ENCODE measurements at places on chromosomes 7 and 10.

- no peak for DNase-seq
Measured at GRCh38 chr7:86790383-86790782, 146.7 kb downstream of the GRM3 start.

DNA sequence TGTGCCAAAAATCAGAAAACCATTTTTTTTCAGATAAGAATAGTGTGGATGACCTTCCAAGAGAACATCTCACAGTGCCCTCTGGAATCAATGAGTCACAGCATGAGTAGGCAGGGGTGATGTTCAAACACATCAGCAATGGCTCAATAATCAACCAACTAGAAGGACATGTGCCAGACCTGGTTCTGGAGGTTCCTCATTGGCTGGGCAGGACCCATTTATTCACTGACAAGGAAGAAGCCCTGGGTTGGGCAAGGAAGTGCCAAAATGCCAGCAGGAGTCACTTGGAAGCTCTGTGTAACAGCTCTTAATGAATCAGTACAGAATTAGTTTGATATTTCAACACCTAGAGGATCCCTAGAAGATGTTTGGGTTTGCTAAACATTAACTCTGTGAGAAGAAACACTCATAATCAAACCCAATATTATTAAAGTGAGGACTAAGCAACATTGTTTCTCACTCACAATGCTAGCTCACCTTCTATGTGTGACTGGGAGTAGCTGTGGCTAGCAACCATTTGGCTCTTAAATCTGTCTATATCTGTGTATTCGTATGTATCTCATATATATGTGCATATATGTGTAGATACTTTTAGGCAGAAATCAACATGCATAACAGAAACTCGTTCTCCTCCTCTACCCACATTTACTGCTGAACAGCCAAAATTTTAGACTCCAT lies 72.3 kb upstream of the APBB1IP start:
- DNase-seq, result no peak

- DNase-seq, result peak; percentile 38
Measured at GRCh38 chr10:119207713-119208552, 562 bp downstream of the GRK5 start.

GRCh38 chr10:114801411-114801813 lies 20.2 kb upstream of the FHIP2A start:
- no peak for DNase-seq

GRCh38 chr7:91050677-91051076 lies 213.6 kb upstream of the FZD1 start:
- no peak for DNase-seq

DNA sequence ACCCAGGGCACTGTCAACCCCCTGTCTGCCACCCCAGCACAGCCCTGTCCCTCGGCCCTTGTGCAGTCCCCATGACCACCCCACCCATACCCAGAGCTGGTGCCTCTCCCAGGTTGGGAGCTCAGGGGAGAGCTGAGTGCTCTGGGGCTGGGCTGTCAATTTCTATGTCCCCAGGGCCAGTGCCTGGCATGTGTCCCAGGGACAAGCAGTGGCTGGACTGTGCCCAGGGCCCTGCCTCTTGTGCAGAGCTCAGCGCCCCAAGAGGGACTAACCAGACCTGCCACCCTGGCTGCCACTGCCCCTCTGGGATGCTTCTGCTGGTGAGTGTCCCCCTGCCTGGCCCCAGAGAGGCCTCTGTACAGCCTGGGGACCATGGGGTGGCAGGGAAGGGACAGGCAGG lies 29.0 kb upstream of the ZNF862 start:
- DNase-seq, result no peak

- DNase-seq, result no peak
Measured at GRCh38 chr7:29488977-29489376, 74.7 kb upstream of the PRR15 start.

DNA sequence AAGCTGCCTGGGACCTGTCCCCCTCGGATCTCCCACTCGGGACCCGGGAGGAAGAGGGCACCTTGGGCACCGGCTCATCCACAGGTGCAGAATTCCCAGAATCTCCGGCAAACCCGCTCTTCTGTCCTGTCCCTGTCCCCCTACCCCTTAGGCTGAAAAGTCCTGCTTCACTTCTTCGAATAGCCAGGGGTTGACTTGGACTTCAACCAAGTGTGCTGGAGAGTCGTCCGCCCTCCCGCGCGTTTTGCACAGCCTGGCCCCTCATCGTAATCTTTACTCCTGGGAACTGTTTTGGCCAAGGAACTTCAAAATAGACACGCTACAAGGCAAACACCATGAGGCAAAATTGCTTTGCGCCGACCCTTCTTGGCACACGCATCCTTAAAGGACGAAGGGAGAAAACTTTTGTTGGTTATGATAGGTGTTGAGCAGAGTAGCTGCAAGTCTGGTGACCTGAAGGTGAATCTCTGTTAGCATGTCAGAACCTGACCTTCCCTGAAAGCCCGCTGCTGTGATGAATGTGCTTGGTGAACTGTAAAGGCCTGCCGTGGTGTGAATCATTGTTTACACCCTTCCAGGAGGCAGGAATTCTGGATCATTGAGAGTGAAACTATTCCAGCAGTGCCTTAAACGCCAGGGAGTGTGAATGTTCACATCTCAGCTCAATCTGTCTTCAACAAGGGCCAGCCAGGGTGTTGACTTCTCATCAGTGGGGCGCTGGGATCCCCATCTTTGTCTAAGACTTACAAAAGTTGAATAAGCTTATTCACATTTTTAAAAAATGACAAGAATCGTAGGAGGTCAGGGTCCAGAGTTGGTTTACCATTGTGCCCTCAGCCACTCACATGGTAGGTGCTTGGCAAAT lies 589 bp upstream of the RAPGEF5 start:
- no peak for DNase-seq

DNA sequence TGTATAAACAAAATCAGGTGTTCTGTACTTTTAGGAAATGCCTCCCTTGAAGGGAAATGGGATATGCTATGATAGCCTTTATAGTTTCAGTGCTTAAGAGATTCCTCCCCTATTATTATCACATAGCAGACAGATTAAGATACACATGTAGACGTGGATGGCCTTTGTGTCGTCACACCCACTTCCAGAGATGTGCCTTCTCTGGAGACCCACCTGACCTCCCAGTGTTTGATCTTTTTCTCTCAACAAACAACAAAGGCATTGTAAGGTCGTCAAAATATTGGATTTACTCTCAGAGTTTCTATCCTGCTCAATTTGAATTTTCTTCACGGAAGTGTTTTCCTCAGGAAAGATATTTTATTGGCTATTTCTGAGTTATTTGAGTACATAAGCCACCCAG lies 25.7 kb upstream of the C1GALT1 start:
- DNase-seq, result no peak

- DNase-seq, result no peak
Measured at GRCh38 chr7:41700044-41700471, 2.8 kb downstream of the INHBA start.

DNA sequence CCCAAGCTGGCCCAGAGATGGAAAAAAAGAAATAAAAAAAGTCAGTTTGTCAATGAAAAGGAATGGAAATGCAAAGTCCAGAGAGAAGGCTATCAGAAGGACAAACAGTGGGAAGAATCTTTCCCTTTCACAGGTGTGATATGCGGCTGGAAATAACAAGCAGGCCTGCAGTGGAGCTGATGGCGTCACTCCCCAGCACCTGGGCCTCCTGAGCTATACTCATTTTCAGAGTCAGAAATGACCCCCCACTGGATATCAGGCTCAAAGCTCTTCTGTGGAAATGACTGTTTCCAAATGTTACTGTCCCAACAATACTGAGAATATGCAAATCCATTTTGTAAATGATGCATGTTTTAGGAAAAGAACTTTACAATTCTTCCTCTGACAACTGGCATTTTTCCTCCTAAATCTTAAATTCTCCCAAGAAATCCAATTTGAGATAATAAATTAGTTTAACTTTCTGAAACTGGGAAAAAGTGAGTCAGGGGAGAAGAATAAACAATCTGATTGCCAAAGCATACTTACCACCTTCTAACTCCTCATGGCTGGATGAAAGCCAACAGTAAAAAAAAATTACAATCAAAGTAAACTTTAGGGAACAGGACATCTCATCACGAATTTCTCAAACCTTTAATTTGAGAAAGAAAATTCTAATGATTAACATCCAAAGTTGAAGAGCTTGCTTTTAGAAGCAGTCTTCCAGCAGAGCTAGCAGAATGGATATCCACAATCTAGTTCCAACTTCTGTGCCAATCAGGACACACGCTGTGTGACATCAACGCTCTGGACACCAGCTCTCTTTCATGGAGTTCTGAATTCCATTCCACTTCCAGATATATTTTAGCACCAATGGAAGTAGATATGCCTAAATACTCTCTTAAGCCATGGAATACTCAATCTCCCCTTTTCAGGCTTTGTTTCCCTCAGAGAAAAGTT lies 5.3 kb upstream of the CUZD1 start:
- DNase-seq, result no peak

- DNase-seq, result no peak
Measured at GRCh38 chr10:63586043-63586442, 64.8 kb downstream of the REEP3 start.

DNA sequence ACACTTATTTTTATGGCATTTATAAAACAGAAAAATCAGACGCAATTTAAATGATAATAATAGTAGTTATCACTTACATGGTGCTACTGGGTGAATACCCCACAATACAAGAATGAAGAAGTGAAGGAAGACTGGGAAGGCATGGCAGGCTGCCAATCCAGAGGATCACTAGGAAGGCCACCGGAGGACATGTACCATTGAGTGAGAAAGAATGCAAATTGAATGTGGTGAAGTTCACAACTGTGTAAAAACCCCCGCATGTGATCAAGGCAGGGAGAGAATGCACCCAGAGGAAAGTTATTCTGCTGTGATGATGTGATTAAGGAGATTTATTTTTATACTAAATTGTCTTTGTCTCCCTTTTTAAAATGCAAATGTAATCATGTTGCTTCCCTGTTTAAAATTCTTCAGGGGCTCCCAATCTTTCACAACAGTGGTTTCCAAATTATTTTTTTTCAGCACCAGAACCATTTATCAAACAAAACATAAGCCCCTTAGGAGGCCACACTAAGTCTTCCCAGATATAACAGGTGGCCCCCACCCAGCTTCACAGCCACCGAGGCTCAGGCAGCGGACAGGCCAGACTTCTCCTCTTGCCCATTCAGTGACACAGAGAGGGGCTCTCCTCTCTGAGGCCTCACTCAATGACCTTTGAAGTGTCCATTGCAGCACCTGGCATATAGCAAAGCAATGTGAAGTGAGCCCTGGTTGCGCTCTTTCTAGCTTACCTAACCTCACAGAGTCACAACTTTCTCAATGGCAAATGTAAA lies 59.6 kb downstream of the FRMPD2 start:
- DNase-seq, result no peak

GRCh38 chr7:41060796-41061195 lies 642.1 kb downstream of the INHBA start:
- no peak for DNase-seq

GRCh38 chr7:23168111-23168885 lies 13.6 kb upstream of the NUP42 start:
- DNase-seq, result no peak

DNA sequence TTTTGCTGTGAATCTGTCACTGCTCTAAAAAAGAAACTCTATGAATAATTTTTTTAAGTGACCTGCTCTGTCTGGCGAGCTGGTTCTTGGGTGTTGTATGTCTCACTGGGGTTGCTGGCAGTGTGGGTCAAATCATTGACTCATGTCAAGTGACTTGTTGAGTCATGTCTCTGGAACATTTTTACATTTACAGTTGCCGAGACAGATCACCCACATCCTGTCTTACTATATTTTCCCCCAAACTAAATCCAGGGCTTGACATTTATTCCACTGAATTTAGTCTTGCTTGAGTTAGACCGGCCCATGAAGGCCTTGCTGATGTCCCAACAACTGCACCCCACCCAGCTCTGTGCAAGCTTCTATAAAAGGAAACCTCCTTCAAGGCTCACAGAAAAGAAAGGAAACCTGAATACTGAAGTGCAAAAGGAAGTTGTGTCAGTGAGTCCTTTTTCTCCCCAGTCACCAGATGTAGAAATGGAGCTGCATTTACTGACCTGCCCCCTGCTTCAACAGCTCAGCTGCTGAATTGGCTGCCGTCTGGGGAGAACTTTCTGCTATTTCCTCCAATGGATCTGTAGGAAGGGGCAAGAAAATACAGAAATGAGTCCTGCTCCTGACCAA lies 290.3 kb downstream of the TNS3 start:
- no peak for DNase-seq

GRCh38 chr10:97149079-97149531 lies 36.7 kb downstream of the SLIT1 start:
- no peak for DNase-seq

All from activated CD4-positive, alpha-beta T cell treated with anti-CD3 and anti-CD28 coated beads, Interleukin-2, amount 50 U/mL, for 4 hours (primary cell).